ENCODE measurements at places on chromosomes 1 and 21.

GRCh38 chr1:204670152-204670927, 15.2 kb downstream of the LRRN2 start:
- DNase-seq = peak; percentile 11

DNA sequence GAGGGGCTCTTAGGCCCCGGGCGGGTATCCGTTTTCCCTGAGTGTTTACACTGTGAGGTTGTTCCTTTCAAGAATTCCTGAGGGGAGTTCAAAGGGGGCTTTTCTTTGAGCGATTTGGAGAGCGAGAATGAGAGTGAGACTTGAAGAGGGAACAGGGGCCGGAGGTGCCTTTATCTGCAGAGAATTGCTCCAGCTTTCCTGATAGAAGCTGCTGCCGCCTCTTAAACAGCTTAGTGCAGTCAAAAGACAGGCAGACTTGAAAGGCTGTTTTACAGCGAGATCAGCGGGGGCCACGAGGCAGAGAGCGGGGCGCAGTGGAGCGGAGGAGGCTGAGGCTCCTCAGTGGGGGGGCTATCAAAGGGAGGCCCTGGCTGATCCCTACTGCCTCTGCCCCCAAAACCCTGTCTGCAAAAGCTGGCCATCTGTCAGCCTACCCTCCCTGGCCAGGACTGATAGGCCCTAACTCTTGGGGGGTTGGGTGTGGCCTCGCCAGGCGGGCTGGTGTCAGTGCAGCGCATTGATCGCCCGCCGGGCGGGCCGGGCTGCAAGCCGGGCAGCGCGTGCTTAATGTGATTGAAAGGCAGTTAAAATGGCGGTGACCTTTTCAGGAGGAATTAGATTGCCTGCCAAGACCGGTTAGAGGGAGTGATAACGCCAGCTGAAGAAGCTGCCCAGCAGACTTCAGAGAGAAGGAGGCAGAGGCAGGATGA, 36.4 kb downstream of the TMEM53 start:
- DNase-seq = no peak

- DNase-seq = no peak
Observed at GRCh38 chr1:244113532-244114320, 62.6 kb downstream of the ZBTB18 start.

DNA sequence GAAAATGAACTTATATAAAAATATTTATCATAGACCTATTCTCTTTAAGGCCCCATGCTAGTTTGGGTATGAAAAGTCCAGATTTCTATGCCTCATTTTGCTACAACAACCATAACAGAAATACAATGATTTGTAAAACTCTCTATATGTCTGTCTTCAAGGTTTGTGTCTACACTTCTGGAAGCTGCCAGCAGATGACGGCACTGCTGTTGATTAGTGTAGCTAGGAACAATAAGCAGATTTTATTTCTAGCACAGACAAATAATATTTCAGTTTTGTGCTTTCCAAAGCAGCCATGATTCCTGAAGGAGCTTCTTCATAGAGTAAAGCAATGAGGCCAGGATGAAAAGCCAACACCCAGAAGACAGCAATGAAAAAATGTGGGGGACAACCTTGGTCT, 779.6 kb upstream of the ADGRL2 start:
- DNase-seq = peak; percentile 13

DNA sequence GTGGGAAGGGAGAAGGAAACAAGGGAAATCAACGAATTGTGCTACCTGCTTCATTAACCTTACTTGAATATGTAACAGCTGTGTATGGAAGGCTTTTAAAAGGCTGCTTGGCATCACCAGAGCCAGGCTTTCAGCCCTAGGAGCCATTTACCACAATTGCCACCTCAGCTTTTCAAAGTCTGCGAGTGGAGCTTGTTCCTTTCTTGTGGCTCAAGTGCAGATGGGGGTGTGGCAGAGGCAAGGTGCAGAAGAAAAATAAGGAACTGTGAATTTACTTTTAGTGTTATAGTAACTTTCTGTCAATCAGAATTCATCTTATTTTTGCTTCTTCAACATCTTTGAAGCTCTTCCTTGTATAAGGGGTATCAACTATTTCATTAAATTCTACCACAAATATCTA, 17.6 kb downstream of the CLCA2 start:
- DNase-seq = no peak

GRCh38 chr1:56566061-56566744, 13.2 kb downstream of the PLPP3 start:
- DNase-seq = no peak

- peak; percentile 10 for DNase-seq
Observed at GRCh38 chr1:168621356-168621755, 45.0 kb downstream of the XCL1 start.

DNA sequence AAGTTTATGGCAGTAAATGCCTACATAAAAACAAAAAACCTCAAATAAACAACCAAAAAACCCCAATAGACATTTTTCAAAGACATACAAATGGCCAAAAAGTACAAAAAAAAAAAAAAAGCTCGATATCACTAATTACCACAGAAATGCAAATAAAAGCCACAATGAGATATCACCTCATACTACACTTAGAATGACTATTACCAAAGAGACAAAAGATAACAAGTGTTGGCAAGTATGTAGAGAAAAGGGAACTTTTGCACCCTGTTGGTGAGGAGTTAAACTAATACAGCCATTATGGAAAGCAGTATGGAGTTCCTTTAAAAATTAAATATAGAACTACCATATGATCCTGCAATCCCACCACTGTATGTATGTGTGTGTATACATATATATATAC, 21.1 kb downstream of the SLC25A24 start:
- no peak for DNase-seq

DNA sequence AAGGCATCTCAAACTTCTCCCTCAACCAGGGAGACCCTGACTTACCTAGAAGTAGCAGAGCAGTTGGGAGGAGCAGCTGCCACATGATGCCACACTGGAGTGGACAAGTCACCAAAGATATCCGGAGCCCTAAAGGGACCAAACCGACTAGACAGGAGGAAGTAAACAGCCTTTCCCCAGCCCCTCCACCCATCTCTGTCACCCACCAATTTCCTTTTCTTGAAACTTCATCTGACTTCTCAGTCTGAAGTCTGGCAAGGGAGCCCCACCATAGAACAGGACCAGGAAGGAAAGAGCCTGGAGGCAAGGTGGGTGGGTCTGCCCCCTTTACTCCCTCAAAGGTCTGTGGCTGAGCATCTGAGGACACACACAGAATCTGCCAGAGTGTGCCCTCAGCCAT, at the start of gene FCGR3A:
FCGR3A (minus strand) TSS at position 167 of the 400 bp plus-strand sequence; CDS start at position 85, 82 bp downstream.
- DNase-seq = no peak

- peak; percentile 83 for DNase-seq
Observed at GRCh38 chr1:205313563-205314308, 7.8 kb downstream of the NUAK2 start.

DNA sequence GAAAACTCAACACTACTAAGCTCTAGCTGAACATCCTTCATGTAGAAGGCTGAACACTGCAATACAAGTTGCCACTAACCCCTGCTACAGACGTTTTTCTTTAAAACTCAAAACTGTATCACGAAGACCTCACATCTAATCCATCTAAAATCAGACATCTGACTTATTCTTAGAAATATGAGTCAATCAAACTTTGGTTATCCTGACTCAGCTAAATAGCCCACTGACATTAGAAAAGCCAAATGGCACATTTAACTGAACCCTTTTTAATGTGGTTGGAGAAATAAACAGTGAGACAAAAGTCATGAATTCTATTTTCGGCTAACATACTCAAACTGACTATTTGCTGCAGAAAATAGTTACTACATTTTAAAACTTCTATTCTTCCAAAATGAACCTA, 35.6 kb downstream of the WLS start:
- DNase-seq = no peak

- no peak for DNase-seq
Observed at GRCh38 chr1:207500306-207500705, 4.3 kb downstream of the CR1 start.

GRCh38 chr1:91406773-91407389, 2.2 kb upstream of the HFM1 start:
- DNase-seq = no peak

GRCh38 chr1:117046781-117047180, 13.3 kb upstream of the TTF2 start:
- DNase-seq = no peak

DNA sequence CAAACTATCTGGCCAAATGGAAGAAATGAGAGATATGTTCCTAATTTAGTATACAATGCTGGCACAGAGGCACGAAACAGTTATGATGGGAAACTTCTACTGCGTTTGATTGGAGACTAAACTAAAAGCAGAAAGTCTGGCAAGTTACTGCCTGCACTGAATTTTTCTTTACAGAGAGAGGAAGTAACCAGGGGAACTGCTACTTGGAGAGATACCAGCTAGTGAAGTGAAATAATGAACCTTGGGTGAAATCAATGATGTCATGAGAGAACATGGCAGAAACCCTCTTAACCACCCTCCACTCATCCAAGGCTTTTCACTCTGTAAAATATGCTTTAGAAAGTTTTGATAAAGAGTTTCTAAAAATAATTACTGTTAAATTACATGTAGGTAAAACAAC, 29.3 kb downstream of the NIBAN1 start:
- DNase-seq = peak; percentile 42

DNA sequence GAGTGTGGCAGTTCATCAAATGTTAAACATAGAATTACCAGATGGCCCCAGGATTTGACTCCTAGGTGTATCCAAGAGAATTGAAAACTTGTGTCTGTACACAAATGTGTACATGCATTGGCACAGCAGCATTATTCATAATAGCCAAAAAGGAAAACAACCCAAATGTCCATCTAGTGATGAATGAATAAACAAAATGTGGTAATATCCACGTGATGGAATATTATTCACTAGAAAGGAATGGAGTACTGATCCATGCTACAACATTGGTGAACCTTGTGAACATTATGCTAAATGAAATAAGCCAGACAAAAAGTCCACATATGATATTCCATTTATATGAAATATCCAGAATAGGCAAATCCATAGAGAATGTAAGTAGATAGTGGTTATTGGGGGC, 77.7 kb downstream of the RAVER2 start:
- DNase-seq = peak; percentile 31

- DNase-seq = no peak
Observed at GRCh38 chr1:216805233-216805632, 82.0 kb upstream of the ESRRG start.

GRCh38 chr1:6592441-6592840, 10.2 kb downstream of the KLHL21 start:
- DNase-seq = no peak

DNA sequence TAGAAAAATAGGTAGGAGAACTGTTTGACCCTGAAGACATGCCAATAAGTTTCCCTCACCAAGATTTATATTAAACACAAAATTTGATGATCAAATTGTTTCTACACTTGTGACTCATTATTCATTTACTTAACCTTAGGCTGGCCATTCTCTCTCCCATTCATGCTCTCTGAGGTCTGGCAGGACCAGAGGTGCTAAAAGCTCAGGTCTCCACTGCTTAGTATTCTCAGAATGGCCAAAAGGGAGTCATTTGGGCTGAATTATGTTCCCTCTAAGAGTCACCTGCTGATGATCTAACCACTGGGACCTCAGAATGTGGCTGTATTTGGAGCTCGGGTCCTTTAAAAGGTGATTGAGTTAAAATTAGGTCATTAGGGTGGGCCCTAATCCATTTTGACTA, 47.1 kb upstream of the ATP1B1 start:
- no peak for DNase-seq

- DNase-seq = no peak
Observed at GRCh38 chr1:101122452-101123166, 97.0 kb upstream of the DPH5 start.

GRCh38 chr1:29801561-29801973, 565.2 kb downstream of the PTPRU start:
- DNase-seq = no peak

DNA sequence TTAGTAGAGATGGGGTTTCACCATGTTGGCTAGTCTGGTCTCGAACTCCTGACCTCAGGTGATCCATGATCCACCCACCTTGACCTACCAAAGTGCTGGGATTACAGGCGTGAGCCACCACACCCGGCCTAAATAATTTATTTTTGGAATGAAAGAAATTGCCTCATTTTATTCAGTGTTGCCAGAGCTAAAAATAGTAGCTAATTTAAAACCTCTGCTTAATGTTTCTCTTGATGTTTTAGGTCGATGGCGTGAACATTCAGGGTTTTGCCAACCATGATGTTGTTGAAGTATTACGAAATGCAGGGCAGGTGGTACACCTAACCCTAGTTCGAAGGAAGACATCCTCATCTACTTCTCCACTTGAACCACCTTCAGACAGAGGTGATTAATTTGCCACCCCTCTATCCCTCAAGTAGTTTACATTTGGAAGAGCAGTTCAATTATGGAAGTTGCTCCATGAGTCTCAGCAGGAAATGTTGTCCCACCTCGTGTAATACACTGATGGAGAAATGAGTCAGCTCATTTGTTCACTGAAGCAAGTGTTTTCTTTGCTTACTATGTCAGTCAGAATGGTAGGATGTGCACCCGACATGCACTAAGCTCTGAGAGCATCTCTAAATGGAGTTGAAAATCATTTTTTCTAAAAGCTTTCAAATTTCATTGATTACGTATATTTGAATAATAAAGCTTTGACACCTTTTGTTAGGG, 54.9 kb downstream of the PATJ start:
- no peak for DNase-seq

- no peak for DNase-seq
Observed at GRCh38 chr21:31974454-31974985, 101.7 kb downstream of the HUNK start.

- DNase-seq = no peak
Observed at GRCh38 chr21:38386967-38387366, 111.3 kb downstream of the ERG start.

DNA sequence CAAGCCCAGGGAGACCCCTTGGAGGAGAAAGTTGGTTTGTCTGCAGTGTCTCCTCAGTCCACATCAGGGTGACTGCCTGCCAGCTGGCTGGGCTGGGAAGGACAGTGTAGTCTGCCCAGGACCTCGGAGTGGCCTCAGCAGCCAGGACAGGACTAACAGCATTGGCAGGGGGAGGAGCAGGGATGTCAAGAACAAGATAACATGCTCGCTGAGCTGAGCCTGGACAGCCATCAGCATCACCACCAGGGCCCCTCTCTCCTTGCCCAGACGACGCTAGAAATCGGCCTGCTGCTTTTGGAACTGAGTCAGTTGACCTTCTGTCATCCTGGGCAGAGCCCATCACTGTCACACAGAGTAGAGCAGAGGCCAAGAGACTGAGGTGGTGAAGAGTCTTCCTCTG, 83.6 kb upstream of the CNTN2 start:
- no peak for DNase-seq

GRCh38 chr1:163874070-163874469, 552.3 kb downstream of the NUF2 start:
- no peak for DNase-seq

- peak; percentile 50 for DNase-seq
Observed at GRCh38 chr1:80656014-80656636, 1144.6 kb upstream of the ADGRL2 start.

- DNase-seq = peak; percentile 57
Observed at GRCh38 chr1:64006276-64007051, 197.0 kb upstream of the UBE2U start.

- DNase-seq = no peak
Observed at GRCh38 chr1:226895644-226896043, 25.2 kb downstream of the PSEN2 start.

GRCh38 chr1:221256773-221257172, 377.5 kb downstream of the HLX start:
- no peak for DNase-seq

- no peak for DNase-seq
Observed at GRCh38 chr1:43864111-43865045, 69.2 kb upstream of the ARTN start.

GRCh38 chr1:54153535-54154439, 987 bp upstream of the CDCP2 start:
- peak; percentile 75 for DNase-seq

- DNase-seq = peak; percentile 71
Observed at GRCh38 chr21:38769191-38769780, 36.4 kb upstream of the ETS2 start.

GRCh38 chr21:41783476-41784180, 16.8 kb upstream of the RIPK4 start:
- no peak for DNase-seq
